ENCODE measurements at places on chromosomes 5 and 9. TPM values are rescaled to one million over a fixed set of nuclear protein-coding genes. Genes with fewer than 3 reads are reported as not detected.

DNA sequence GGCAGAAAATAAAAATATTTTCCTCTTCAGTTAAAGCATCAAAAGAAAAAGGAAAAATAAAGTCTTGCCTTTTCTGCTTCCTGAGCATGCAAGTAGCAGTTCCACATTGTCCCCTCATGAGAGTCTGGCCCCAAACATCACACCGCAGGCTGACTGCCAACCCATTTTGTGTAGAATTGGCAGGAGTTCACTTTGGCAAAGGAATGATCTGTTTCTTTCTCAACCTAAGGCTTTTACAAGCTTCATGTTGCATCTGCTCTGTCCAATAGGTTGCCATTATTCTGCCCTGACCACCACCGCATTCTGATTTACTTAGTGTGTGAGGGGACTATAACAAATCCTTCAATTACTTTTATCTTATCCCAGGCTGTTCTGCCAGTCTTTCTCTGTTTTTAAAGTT is 249.5 kb downstream of the ISL1 start:
- peak; percentile 95 for DNase-seq

The SLC34A1 gene
- not detected for polyA plus RNA-seq

GRCh38 chr5:142819292-142819691 is 49.1 kb downstream of the ARHGAP26 start:
- no peak for DNase-seq

- DNase-seq: no peak
These were observed 121.0 kb downstream of the PDZD2 start for GRCh38 chr5:31759925-31760324.

All from lung (tissue), 17 donors.